ENCODE measurements at places on chromosomes 2 and 18. TPM values are rescaled to one million over a fixed set of nuclear protein-coding genes. Genes with fewer than 3 reads are reported as not detected.

GRCh38 chr2:198715302-198715835 lies 742.4 kb downstream of the SATB2 start:
- no peak for ATAC-seq

- no peak for ATAC-seq
These were observed 337.5 kb downstream of the GULP1 start for GRCh38 chr2:188628989-188629752.

GRCh38 chr18:59604877-59605276 lies 92.3 kb downstream of the CCBE1 start:
- ATAC-seq: no peak

- no peak for ATAC-seq
These were observed 14.6 kb downstream of the TMEM163 start for GRCh38 chr2:134704173-134704572.

DNA sequence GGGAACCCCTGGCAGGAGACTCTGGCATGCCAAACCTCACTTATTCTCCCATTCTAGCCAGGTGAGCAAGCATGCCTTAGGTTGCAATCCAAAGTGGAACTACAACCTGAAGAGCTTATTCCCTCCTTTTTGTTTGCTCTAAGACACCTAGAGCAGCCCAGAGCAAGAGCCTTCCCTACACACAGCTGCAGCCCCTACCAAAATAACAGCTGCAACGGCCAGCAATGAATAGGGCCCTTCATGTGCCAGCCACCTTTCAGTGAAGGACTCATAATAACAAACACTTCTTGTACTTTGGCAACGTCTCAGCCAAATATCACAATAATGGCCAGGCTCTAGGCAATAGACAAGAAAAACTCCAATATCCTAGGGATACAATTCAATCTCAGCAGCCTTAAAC lies 178.7 kb downstream of the ALK start:
- ATAC-seq: no peak

GRCh38 chr18:76765649-76766048 lies 56.7 kb upstream of the ZNF236 start:
- ATAC-seq: no peak

GRCh38 chr2:73063909-73064875 lies 7.3 kb downstream of the SFXN5 start:
- no peak for ATAC-seq

- ATAC-seq: no peak
These were observed 18.0 kb downstream of the NMUR1 start for GRCh38 chr2:231512222-231512621.

GRCh38 chr18:50377061-50377798 lies 2.4 kb downstream of the SKA1 start:
- ATAC-seq: no peak

GRCh38 chr2:4725618-4726017 lies 966.6 kb upstream of the SOX11 start:
- ATAC-seq: no peak

- no peak for ATAC-seq
These were observed 101.1 kb upstream of the EPHA4 start for GRCh38 chr2:221673248-221673647.

The SERPINB4 gene
- not detected for total RNA-seq

The KCNG2 gene
- not detected for total RNA-seq

The CMPK2 gene
- 2.0 TPM for total RNA-seq

The STK25 gene
- 86.7 TPM for total RNA-seq

The CTLA4 gene
- 334 TPM for total RNA-seq

The GAREM1 gene
- total RNA-seq: not detected

The TLX2 gene
- total RNA-seq: 1.4 TPM

The GPATCH11 gene
- 12.4 TPM for total RNA-seq

The CAPN13 gene
- not detected for total RNA-seq

The FARSB gene
- 48.6 TPM for total RNA-seq
